ENCODE measurements at places on chromosomes 7 and 10.
A peak's percentile ranks its signal among the peaks of the same experiment; 100 is the strongest.

GRCh38 chr10:126588024-126588423, 82.5 kb downstream of the C10orf90 start:
- no peak for DNase-seq

GRCh38 chr10:119687192-119688032, 36.2 kb downstream of the BAG3 start:
- DNase-seq: no peak

GRCh38 chr7:90461219-90461618, 8.2 kb upstream of the PTTG1IP2 start:
- DNase-seq: no peak

GRCh38 chr10:47022311-47023131, 111.3 kb downstream of the PTPN20 start:
- no peak for DNase-seq

DNA sequence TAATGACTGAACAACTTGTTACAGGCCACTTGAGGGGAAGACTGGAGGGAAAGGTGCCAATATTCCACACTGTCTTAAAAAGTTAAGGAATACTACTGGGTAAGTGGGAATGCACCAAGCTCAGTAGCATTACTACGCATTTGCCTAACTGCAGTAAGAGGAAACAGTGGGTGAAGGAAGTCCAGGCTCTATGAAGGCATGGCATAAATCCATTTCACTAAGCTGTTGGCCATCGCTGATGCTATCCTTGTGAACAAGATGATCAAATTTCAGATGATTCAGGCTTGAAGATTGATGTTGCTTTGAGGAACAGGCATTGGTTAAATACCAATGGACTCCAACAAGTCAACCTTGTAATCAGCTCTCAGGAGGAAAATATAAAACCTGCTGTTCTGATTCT, 44.2 kb upstream of the TES start:
- DNase-seq: no peak

- no peak for DNase-seq
Observed at GRCh38 chr10:101760510-101760909, 15.4 kb downstream of the FGF8 start.

DNA sequence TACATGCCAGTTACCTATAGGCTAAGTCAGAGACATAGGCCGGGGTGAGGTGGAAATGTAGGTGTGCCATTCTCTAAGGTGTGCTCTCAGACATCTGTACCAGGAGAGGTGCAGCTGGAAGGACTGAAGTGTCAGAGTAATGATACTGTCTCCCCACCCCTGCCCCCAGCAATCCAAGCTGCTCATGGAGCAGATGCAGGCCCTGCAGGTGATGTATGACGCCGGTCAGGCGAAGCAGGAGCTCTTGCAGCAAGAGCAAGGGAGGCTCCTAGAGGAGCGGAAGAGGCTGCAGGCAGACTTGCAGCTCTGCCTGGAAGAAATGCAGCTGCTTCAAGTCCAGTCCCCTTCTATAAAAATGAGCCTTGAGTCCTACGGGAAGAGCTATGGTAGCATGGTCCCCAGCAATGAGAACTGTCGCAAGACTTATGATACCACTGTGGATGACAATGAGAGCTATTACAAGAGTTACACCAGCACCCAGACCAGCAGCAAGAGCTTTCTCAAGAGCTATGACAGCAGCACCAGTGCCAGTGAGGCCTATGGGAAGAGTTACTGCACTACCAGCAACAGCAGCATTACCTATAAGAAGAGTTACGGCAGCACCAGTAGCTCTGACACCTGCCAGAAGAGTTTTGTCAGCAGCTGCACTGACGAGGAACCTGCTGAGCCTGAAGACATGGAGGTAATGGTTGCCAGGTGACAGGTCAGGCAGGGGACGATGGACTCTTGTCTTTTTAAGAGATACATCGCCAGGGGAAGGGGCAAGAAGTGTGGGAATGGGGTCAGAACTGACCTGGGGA, 18.4 kb upstream of the FLNC start:
- no peak for DNase-seq

DNA sequence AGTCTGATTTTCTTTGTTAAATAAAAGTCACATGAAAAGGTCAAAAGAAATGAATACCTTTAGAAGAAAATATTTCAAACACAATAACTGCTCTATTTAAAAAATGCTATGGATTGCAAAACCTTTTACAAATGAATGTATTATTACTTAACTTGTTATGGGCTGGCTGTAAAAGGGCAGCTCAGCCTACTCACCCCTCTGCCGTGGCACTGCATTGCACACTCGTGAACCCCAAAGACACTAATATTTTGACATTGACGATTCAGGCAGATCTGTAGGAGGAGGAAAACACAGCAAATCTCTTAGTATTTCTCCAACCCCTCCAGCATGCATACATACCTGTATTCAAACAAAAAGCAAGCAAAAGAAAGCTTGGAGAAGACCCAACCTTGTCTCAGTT, 149.5 kb downstream of the FANK1 start:
- no peak for DNase-seq

DNA sequence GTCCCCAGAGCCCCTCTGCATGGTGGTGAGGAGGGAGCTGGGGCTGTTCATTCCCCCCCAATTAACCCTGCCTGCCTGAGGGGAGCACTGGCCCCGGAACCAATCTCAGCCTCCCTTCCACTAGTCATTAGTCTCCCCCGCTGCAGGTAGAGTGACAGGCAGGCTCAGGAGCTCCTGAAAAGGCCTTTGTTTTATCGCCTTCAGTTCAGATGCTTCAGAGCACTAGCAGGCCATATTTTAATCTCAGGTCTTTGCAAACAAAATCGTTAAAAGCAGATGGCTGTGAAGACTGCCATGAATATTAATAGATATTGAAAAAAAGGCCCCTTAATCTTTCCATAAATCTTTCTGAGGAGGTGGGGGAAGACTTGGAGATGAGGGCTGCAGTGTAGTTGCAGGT, 250.7 kb downstream of the RPS24 start:
- DNase-seq: no peak

GRCh38 chr7:129607471-129608120, 3.9 kb upstream of the NRF1 start:
- peak; percentile 34 for DNase-seq
